Fibroblast of skin of right biceps (primary cell): ENCODE measurements at places on chromosomes 3 and 15.

DNA sequence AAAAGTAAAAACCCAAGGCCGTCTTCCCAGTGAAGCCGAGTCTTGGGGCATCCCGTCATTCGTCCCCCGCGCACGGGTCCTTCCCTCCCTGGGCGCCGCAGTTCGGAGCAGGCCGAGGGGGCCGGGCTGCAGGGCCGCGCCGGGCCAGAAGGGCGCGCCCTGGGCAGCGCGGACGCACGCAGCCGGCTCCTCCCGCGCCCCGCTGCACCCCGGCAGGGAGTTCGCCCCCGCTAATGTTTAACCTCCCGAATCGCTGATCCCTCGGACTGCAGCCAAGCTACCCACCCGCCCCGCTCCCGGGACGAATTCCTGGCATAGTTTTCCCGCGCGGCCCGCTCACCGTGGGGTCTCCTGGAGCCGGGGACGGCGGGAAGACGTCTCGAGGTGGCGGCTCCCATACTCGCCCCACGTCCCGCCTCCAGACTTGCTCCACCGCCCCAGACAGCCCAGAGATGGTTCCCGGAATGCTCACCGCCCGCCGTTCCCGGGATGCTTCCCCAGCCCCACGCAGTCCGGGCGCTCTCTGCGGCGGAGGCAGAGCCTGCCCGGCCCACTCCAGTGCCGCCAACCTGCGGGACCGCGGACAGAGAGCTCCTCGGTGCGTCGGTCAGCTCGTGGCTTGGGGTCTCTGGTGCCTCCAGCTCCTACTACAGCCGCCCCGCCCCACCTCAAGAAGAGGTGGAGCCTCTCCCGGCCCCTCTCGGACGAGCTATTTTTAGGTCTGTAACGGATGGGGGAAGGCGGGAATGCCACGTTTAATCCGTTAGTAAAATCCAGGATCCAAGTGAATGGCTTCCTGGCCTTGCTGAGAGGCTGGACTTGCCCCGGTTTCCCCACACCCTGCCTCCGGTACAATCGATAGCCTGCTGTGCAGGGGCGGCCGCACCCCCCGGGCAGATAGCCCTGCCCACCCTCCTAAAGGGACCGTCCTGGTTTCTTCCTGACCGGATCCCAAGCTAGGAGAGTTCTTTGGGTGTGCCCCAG is at the start of gene DZIP1L:
DZIP1L (minus strand) TSS at position 621 of the 984 bp plus-strand sequence. CDS start 11,637 bp downstream, outside the sequence.
- DNase-seq: peak; percentile 90

- no peak for DNase-seq
Observed at GRCh38 chr15:84611631-84612030, 10.8 kb downstream of the ZSCAN2 start.

- DNase-seq: no peak
Observed at GRCh38 chr15:84702961-84703482, 12.9 kb downstream of the SEC11A start.

DNA sequence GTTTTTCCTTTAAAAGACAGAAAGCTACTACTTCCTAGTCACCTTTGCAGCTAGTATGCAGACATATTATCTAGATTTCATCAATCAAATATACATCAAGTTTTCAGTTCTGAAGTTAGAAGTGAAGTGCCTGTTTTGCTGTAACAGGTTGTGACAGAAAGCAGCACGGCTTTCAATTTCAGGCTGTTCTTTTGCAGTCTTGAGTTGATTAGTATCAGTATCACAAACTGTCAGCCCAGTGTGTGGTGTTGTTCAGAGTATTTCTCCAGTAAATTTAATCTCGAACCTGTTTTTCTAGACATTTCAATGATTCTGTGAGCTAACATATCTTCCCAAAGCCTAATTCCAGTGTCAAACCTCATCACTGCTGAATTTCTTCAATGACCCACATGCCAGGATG is 1050.8 kb downstream of the DIPK2A start:
- no peak for DNase-seq

GRCh38 chr15:42143356-42143755 is 13.1 kb downstream of the PLA2G4F start:
- no peak for DNase-seq

DNA sequence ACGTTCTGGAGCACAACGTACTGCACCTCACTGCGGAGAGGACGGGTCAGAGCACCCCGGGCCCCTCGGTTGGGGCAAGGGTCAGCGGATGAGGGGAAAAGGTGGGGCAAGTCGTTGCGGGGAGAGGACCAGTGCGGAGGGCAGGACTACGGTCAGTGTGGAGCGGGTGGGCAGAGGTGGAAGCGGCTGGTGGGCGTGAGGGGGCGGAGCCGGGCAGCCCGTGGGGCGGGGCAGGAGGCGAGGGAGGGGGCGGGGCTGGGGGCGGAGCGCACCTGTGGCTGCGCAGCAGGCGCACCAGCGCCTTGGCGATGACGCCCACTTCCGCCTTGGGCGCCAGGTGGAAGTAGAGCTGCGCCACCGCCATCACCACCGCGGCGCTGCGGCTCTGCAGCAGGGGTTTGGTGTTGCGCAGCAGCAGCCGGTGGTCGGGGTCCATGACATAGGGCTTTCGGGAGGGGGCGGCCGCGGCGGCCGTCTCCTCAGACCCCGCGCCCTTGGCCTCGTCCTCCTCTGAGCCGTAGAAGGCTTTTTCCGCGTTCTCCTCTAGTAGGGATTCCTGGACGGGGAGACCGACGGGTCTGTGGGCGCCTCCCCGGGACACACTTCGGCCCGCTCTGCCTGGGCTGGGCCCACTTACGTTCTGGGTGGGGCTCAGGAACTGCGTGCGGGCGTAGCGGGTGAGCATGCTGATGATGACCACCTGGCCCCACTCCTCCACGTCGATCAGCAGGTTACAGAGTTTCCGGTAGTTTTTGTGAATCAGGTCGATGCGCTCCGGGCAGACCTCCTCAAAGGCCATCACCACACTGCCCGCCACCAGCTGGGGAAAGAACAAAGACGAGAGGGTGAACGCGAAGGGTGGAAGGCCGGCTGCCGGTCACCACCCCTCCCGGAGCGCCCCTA is 29.2 kb downstream of the AP3B2 start:
- DNase-seq: no peak

DNA sequence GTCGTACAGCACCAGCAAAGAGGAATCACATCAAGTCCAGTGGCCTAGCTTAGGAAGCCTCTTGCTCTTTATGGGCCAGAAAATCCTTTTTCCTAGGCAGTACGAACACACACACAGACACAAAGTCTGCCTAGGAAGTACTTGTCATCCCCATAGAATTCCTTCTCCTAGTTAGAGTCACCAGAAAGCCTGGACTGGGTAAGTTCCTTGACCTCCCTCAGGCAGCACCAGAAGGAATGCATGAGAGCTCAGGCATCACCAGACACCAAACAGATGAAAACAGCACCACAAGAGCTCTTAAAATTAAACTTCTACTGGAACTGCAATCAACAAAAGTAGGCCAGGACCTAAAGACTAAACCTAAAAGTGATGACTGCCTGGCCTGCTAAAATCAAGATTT is 192.9 kb upstream of the CCDC54 start:
- no peak for DNase-seq

DNA sequence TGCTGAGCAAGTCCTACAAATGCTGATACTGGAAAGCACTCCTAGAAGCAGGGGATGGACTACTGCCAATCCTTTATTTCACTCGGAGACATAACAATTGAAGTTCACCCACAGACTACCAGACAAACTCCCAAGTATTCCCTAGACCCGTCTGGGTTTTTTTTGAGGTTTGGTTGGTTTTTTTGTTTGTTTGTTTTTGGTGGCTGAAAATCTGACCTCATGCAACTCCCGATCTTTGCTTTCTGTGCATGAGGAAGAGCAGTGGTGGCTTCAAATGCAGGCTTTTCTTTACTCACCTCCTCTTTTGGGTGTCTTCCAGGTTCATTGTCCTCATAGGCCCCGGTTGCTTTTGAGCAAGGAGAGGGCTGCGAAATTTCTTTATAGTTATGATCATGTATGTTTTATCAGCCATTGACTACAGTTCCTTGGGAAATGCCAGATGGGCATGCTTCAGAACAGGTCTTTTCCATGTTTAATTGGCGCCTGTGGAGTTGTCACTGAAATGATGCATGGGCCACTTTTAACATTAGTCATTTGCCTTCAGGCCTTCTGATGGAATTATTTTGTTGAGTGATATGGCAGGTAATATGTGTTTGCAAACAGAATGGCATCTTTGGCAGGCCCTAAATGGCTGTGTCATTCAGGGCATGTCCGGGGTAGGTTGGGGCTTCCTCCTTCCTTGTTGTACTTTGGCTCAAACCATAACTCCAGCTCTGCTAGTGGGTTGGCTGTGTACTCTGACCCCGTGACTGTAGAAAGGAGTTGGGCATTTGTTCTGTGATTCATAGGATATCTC is 81.3 kb upstream of the ZBED2 start:
- peak; percentile 25 for DNase-seq

DNA sequence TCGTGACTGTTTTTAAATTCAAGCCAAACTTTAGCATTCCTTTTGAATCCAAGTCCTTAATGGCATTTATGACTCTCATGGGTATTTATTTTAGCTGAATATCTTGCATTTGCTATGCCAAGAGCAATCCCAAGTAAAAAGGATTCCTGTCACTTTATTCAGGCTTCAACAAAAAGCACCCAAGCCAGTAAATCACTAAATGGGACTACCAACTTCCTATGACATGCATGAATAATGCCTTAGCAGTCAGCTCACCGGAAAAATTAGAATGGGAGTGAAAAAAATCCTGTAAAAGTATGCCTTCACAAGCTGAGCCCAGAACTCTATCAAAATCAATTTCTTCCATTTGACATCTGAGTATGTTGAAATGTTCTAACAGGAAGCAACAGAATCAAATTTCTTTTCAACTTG is 1297.9 kb downstream of the ROBO2 start:
- peak; percentile 13 for DNase-seq

GRCh38 chr15:66749841-66750575 is 48.0 kb downstream of the SMAD6 start:
- peak; percentile 64 for DNase-seq

DNA sequence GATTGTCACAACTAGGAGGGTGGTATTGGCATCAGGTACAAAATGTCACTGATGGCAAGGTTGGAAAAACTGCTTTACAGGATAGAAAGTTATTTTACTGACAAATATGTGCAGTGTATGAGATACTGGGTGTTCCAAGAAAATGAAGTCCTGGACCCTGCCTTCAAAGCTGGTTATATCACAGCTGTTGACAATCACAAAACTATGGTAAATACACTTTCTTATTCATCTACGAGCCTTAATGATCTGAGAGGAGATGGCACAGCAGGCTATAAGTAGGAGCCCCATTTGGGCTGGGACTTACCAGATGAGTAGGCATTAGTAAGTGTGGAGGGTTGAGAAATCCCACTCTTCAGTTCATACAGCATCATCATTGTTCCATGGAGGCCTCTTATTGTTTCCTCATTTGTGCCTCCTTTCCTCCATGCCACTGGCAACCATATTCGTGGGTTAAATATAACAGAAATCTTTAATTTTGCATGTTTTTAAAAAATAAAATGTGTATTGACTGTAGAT is 66.9 kb downstream of the CMTM8 start:
- DNase-seq: no peak

GRCh38 chr3:83769791-83770663 is 1188.8 kb upstream of the CADM2 start:
- no peak for DNase-seq

DNA sequence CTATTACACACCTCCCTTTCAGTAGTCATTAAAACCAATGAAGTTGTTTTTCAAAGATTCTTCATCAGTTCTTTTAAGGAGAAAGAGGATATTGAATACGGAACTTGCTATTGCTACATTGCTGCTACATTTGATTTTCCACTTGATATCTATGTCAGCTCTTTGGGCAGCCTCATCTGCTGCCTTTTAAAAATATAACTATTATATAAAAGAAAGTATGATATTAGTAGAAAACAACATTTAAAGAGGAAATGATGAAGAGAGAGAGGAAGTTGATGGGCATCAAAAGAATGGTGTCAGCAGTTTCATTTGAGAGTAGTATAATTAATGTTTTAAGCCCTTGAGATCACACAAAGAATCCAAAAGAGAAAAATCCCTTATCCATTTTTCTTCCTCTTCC is 171.4 kb downstream of the NFKBIZ start:
- DNase-seq: no peak

DNA sequence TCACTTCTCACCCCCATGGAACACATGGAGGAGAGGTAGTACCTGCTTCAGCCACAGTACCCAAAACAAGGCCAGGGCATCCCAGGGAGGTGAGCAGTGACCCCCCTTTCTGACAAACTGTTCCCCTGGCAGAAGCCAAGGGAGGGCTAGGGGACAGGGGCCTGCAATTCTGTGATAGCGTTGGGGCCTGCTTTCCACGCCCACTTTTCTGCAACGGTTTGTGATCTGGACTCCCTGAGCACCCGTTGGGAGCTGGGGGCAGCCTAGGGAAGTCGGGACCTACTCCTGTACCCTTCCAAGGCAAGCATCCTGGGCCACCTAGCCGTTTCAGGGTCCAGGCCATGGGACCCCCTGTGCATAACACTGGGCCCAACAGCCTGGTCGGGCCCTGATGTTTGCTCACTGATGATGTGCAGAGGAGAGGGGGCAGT is 996 bp upstream of the DNAJA4 start:
- DNase-seq: no peak

GRCh38 chr15:67276666-67277065 is 22.1 kb downstream of the IQCH start:
- DNase-seq: no peak

DNA sequence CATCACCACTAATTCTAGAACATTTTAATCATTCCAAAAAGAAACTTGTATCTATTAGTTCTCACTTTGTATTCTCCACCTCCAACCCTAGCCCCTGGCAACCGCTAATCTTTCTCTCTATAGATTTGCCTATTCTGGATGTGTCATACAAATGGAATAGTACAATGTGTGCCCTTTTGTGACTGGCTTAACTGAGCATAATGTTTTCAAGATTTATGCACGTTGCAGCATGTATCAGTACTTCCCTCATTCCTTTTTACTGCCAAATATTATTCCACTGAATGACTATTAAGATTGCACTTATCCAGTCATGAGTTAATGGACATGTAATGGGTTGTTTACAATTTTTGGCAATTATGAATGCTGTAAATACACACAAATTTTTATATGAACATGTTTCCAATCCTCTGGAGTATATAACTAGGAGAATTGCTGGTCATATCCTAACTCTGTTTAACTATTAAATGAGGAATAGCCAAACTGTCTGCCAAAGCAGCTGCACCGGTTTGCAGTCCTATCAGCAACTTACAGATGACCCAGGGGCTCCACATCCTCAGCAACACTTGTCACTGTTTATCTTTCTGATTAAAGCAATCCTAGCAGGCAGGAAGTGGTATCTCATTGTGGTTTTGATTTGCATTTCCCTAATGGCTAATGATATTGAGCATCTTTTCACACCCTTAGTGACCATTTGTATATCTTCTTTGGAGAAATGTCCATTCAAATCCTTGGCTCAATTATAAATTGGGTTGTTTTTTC is 42.9 kb downstream of the DCUN1D1 start:
- DNase-seq: no peak

GRCh38 chr3:133521946-133522345 is 51.5 kb upstream of the CDV3 start:
- no peak for DNase-seq

GRCh38 chr15:98289747-98290146 is 329.2 kb downstream of the ARRDC4 start:
- no peak for DNase-seq
